ENCODE measurements at places on chromosomes 5 and 9.

- no peak for DNase-seq
Measured at GRCh38 chr5:4204276-4205141, 608.9 kb downstream of the IRX1 start.

GRCh38 chr9:82052081-82052480 is 63.5 kb downstream of the SPATA31D1 start:
- DNase-seq = no peak

DNA sequence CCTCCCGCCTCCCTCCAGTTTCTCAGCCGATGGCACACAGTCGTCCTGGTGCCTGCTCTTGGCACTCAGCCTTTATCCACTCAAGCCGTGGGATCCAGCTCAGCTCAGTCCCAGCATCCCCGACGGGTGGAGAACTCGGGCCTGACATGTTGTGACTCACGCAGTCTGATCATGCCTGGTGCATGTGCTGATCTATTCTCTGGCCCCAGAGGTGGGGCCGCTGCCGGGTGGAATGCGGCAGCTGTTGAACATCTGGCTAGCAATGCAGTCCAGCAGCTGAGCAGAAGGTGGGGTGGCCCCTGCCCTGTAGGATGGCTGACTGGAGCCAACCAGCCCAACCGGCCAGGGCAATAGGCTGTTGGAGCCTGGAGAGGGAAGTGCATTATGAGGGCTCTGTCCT is 1.7 kb upstream of the AIF1L start:
- peak; percentile 51 for DNase-seq

GRCh38 chr5:169895926-169896325 is 84.4 kb downstream of the INSYN2B start:
- no peak for DNase-seq

- no peak for DNase-seq
Measured at GRCh38 chr5:138705007-138705406, 48.2 kb upstream of the CTNNA1 start.

GRCh38 chr5:74942622-74943286 is 76.6 kb upstream of the FAM169A start:
- DNase-seq = no peak

DNA sequence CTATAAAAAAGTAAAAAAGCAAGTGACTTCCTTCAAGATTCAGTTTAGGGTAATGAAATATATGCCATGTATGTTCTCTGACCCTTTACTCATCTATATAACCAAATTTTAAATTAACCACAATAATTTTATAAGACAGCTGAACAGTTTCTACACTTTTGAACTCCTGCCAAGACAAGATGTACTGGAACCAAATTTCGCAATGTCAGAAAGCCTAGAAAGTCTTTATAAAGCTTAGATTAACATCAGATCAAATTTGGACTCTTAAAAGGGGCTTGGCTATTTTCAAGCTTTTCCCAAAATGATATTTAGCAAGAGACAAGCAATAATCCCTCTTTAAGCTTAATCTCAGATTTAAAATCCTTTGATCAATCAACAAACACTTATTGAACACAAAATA is 362.6 kb downstream of the PTPRD start:
- no peak for DNase-seq

DNA sequence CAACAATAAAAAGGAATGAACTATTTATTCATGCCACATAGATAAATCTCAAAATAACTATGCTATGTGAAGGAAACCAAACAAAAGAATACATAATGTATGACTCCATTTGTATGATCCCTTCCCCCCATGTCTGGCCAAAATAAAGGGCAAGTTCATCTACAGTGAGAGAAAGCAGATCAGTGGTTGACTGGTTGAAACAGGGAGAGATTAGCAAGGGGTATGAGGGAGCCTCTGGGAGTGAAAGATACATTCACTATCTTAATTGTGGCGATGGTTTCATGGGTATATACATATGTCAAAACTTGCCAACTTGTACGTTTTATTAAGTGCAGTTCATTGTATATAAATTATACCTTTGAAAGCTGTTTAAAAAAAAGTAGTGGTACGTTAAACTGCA is 4.8 kb downstream of the PSMD5 start:
- no peak for DNase-seq

DNA sequence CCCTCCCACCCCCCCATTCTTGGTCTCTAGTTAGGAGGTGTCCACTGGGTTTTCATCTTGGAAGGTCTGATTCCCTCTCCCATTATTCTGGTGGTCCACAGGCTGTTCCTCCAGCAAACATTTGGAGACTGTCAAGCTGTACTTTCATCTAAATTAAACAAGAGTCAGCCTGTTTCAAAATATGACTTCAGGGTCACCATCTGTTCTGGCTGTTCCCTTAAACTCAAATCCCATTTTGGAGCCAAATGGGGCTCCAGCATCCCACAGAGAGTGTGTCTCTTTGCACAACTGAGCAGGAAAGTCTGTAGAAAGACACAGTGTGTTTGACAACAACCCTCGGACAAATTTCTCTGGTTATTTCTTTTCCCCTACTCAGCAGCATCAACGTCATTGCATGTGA is 20.5 kb downstream of the COL15A1 start:
- no peak for DNase-seq

DNA sequence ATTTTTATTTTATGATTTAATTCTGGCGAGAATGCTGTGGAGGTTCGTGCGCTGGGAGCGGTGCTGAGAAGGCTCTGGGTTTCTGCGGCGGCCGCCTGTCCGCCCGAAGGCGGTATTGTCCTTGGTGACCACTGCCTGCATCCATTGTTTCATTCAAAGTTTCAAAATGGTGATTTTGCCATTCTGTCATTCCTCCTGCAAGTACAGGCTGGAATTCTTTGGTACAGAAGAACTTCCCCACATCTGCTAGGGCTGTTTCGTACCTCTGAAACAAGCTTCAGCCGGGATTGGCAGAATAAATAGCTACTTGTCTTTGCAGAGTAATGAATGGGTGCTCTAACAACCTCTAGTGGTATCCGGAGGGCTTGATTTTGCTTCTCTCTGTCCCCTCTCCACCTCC is 112.6 kb upstream of the CACNA1B start:
- no peak for DNase-seq

DNA sequence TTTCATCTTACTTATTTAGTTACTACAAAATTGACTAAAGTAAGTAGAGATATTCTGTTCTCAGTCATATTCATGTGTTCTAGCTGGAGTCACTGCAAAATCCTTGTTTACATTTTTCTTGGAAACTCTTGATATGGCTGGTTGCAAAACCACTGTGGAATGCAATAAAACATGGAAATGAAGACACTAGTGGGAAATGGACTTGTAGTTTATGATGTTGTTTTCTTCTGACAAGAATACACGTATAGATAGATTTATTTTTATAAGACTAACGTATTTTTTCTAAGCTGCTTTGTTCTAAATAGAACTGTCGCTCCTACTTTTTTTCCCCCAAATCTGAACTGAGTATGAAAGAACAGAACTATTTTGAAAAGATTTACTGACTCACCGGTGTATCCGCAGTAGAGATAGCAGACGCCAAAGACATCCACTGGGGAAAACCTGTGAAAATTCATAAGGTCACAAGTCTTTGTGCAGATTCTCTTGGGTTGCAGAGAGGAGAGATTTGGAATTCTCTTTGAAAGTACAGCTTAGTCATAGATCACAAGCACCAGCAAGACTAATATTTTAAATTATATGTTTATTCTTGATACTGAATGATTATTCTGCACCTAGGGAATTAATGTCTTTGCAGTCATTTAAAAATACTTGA is 119.6 kb upstream of the TAF11L2 start:
- DNase-seq = no peak

DNA sequence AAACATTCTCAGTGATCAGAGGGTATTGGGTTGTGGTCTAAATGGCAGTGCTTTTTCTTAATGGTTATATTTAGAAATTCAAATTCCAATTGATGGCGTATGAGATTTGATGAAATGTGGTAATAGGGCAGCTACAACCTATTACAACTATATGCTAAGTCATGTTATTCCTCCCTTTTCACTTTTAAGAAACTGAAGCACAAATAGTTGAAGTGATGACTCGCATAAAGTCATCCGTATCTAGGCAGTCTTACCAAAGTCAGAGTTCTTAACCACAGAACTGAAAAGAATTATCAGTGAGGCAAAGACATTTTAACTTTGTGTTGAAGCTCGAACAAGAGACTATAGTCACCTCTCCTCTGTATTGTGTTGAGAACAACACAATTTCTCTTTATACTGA is 28.2 kb downstream of the C9orf152 start:
- DNase-seq = no peak

DNA sequence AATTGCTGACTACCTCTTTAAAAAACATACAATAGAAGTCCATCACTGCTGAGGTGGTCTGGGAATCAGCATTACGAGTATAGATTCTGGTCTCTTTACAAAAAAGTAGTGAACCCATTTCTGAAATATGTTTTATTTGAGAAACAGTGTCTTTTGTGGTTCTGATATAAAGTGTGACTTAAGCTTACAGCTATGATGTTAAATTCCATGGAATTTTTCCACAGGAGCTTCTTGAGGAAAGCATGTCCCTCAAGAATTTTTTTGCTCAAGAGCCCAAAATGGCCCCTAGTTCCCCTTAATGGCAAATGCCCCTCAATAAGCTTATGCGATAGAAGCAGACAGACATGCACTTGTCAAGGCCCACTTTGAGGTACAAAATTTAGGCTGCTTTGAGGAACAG is 265.7 kb downstream of the FAM170A start:
- DNase-seq = no peak

DNA sequence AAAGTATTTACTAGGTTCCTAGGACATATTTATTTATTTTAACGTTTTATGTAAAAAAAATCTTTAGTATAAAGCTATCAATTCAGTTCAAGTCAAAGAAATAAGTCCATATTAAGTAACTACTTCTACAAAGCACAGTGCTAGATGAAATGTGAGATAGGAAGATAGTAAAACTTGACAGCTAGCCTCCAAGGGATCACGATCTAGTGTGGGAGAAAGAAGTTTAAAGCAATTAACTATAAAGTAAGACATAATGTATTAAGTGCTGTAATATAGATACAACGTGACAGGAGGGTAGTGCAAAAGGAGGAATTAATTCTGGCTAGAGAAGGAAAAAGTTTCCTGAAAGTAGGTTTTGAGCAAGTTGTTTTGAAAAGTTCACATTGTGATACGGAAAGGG is 134.9 kb downstream of the ST8SIA4 start:
- DNase-seq = no peak

GRCh38 chr5:132677191-132677590 is 3.4 kb downstream of the IL4 start:
- no peak for DNase-seq

DNA sequence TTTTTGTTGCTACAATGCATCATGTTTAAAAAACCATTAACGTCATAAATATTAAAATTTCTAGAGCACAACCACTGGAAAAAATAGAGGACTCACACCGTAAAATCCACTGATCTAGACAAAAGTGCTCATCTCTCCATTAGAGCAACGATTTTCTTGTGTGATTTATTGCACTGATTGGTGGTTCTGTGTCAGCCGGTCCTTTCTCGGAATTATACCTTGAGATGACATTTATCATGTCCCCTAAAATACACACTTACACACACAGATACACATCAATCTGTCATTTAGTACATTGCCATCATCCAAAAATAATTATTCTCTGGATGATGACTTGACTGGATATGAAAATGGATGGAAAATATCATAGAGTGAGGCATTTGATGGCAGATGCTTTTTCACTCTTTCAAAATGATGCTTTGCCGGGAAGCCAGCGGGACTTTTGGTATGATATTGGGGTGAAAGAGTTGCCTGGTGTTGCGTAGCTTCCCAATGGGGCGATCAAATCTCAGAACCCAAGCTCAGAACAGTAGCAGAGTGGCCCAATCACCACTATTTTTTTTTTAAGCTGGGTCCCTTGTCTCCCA is 226.6 kb downstream of the GAS1 start:
- no peak for DNase-seq

DNA sequence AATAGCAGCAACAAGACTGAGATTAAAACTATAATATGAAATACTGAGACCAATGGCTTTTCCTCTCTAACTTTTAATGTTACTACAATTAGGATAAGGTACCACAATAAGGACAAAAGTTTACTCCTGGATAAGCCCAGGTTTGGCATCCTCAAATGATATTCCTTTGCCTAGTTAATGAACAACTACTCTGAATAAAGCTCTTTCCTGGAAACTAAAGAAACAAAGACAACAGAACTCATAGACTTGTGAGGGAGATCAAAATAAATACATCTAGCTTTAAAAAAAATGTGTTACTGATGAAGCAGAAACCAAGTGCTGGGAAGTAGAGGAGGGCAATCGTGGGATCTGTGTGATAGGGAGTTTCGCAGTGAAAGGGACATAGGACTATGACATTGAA is 19.3 kb upstream of the RAPGEF6 start:
- no peak for DNase-seq

DNA sequence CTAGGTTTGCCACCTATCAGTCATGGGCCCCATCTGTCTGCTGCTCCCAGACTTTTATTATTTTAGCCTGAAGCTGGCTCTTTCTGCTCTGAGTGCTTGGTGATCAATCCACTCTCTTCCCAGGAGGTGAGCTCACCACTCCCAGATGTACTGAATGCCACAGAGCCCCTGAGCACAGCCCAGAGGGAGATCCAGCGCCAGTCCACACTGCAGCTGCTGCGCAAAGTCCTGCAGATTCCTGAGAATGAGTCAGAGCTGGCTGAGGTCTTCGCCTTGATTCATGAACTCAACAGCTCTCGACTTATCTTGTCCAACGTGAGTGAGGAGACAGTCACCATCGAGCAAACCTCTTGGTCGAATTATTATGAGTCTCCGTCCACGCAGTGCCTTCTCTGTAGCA is 36.0 kb downstream of the HMGXB3 start:
- no peak for DNase-seq

- DNase-seq = peak; percentile 21
Measured at GRCh38 chr9:111037708-111038330, 451 bp downstream of the LPAR1 start.

- DNase-seq = no peak
Measured at GRCh38 chr5:167571824-167572223, 719.6 kb upstream of the WWC1 start.

GRCh38 chr5:74543162-74543995 is 97.1 kb downstream of the ENC1 start:
- DNase-seq = no peak

- DNase-seq = no peak
Measured at GRCh38 chr9:72029986-72030385, 30.4 kb downstream of the C9orf57 start.

- DNase-seq = peak; percentile 18
Measured at GRCh38 chr5:133106761-133107572, 55.2 kb downstream of the HSPA4 start.

GRCh38 chr9:136343121-136343883 is 16.0 kb downstream of the GPSM1 start:
- DNase-seq = no peak

GRCh38 chr9:120221844-120222243 is 358.1 kb downstream of the CDK5RAP2 start:
- DNase-seq = no peak

- DNase-seq = no peak
Measured at GRCh38 chr5:80078921-80079320, 43.8 kb downstream of the THBS4 start.

Data from RPMI8226 (cell line).